ENCODE measurements at places on chromosomes 7 and 10.

DNA sequence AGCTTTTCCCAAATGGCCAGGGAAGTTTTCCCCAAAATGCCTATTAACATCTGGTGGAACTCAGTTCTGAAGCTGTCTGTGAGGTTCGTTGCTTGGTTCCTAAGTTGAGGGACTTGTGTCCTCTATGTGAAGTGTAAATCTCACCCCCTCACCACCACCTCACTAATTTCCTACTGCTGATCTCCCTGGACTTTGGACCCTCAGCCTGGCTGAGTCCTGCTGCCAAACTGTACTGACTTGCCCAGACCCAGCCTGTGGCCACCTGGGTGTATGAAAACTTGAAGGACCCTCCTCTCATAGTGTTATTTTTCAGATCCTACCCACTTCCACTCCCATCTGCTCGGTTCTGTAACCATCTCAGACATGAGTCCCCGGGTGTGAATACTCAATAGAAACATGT is 94.9 kb downstream of the MET start:
- DNase-seq: no peak

GRCh38 chr10:30806850-30807249 is 177.3 kb upstream of the LYZL2 start:
- DNase-seq: no peak

DNA sequence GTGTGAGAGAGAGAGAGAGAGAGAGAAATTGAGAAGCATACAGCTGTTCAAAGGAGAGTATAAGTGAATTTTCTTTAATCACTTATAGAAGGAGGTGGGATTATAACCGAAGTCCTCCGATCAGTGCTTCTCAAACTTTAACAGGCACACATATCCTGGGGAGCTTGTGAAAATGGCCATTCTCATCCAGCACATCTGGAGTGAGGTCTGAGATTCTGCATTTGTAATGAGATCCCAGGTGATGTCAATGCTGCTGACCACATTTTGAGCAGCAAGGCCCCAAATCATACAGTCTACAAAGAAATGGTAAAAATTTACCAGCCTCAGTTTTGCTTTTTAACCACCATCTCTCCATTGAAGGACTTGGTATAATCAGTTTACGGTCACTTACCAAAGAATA is 219.0 kb downstream of the PTEN start:
- DNase-seq: no peak

DNA sequence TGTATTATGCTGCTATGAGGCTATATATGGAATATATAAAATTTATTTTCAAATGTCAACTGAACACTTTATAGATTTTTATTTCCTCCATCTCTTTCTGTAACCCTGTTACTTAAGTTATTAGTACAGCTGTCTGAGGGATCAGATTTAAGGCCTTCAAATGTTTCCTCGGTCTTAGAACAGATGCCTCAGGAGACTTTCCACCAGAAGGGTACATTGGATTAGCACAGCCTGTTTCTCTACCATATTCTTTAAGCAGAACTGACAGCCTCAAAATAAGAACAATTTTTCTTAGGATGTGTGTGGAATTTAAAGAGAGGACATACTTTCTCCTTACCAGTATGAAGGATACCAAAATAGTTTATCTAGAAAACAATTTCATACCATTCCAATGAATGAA is 53.0 kb upstream of the HGF start:
- DNase-seq: peak; percentile 30

GRCh38 chr7:155352753-155353115 is 55.1 kb downstream of the INSIG1 start:
- no peak for DNase-seq

DNA sequence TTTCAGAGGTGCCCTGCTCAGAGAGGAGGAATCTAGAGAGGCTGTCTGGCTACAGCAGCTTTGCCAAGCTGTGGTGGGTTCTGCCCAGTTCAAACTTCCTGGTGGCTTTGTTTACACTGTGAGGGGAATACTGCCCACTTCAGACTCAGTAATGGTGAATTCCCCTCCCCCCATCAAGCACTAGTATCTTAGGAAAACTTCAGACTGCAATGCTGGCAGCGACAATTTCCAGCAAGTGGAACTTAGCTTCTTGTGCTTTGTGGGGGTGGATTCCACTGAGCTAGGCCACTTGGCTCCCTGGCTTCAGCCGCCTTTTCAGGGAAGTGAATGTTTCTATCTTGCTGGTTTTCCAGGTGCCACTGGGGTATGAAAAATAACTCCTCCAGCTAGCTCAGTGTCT is 42.8 kb downstream of the CYP2C8 start:
- no peak for DNase-seq

DNA sequence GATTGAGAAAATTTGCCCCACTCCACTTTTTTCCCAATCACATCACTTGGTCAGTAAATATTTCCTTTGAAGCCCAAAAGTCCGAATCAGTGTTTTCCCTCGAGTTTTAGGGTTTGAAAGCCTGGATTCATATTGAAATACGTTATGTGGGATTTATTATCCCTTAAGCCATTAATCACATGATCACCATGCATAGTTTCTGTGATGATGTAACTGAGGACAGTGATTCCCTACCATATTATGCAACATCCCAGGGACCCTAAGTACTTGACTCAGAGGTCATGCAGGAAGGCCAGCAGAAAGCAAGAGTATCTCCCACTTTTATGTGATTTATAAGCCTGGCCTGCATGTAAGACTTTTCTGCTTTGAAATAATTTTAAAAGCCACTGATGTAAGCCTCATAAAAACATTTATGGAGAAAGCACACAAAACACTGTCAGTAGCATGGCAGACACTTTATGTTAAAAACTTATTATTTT is 630.6 kb upstream of the ZWINT start:
- DNase-seq: no peak

- DNase-seq: no peak
Measured at GRCh38 chr7:44772867-44773266, 23.6 kb upstream of the PPIA start.

GRCh38 chr7:80210400-80210799 is 75.8 kb downstream of the GNAI1 start:
- no peak for DNase-seq

DNA sequence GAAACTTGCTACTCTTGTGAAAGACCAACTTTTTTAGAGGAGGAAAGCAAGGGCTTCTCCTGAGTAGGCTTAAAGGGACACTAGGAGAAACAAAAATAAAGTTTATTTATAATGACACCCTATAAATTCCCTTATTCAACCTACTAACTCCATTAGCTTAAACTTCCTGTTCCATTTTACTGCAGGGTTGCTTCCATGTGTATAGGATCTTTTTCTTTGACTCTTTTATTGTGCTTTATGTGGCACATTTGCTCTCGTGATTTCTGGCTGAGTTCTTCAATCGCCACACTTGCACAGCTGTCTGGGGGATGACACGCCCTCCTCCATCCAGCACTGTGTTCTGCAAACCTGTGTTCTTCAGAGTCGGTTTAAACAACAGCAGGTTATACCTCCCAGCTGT is 225.7 kb upstream of the NPVF start:
- no peak for DNase-seq

GRCh38 chr7:97026715-97027426 is 2.2 kb upstream of the DLX5 start:
- DNase-seq: no peak

DNA sequence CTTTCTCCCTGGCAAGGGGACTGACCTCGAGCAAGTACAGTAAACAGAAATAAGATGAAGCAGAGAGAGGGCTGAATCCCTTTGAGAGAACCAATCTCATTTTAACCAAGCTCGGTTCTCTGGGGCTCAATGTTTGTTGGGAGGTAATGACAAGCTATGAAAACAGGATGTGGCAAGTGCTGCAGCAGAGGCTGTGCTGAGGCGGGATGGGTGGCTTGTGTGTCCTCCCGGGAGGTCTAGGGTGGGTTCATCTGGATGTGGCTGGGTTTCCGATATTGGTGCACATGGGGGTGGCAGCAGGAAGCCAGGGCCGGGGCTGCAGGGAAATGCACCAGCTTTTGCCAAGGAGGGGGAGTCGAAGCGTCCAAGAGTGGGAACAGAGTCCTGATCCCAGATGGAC is 84.5 kb downstream of the AOAH start:
- no peak for DNase-seq

- no peak for DNase-seq
Measured at GRCh38 chr10:97365761-97366351, 31.3 kb upstream of the FRAT2 start.

GRCh38 chr7:1961701-1962276 is 271.0 kb downstream of the MAD1L1 start:
- no peak for DNase-seq

GRCh38 chr7:114645451-114645850 is 230.8 kb downstream of the FOXP2 start:
- no peak for DNase-seq

DNA sequence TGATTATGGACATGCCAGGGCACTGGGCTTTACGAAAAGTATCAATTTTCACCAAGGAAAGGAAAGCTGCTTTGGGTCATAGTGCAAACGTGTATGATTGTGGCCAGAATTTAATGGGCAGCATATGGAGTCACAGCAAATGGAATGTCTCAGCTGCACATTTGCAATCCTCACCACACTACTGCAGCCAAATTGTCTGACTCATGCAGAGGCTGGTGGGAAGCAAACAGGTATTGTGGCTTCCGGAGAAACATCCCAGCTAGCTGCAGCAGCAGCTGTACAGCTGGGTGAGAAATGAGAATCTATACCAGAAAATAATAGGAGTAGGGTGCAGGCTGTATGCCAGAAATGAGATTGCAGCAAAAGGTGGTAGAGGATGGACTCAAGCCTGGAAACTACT is 374.7 kb upstream of the VWC2 start:
- no peak for DNase-seq

Data from SK-N-DZ (cell line).